Dermis blood vessel endothelial cell (primary cell): ENCODE measurements at places on chromosomes 1 and 21. TPM values are rescaled to one million over a fixed set of nuclear protein-coding genes. Genes with fewer than 3 reads are reported as not detected.

The TMEM52 gene
- total RNA-seq: 0.37 TPM in 1 of 2 replicates, not detected in the other

The AMPD1 gene
- total RNA-seq: not detected in 2 replicates

The DCST2 gene
- total RNA-seq: 0.17 and 0.70 TPM in 2 replicates

- DNase-seq: no peak
Observed at GRCh38 chr1:75612976-75613375, 2.1 kb upstream of the SLC44A5 start.

DNA sequence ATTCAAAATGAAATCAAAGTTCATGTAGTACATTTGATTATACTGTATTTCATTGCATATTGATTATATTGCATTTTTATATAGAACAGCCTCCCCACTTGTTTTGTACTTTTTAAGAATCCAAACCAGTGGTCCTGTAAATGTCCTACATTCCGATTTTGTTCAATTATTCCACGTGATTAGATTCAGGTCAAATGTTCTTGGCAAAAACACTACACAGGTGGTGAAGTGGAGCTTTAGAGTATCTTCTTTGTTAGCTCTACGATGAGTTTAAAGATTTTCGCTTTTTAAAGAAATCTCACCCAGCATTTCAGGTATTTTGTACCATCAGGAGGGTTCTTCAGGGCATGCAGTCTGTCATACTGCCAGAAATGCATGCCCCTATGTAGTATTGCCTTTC, 120.6 kb downstream of the TRIM33 start:
- no peak for DNase-seq

GRCh38 chr1:66739401-66740157, 12.7 kb upstream of the DYNLT5 start:
- no peak for DNase-seq

The TNFRSF4 gene
- 1.8 and 4.8 TPM in 2 replicates for total RNA-seq
